ENCODE measurements at places on chromosomes 5 and 9.

- no peak for DNase-seq
These were observed 196.7 kb downstream of the TENT4A start for GRCh38 chr5:6909901-6910300.

GRCh38 chr9:136902259-136902821 is 16.0 kb downstream of the TRAF2 start:
- no peak for DNase-seq

DNA sequence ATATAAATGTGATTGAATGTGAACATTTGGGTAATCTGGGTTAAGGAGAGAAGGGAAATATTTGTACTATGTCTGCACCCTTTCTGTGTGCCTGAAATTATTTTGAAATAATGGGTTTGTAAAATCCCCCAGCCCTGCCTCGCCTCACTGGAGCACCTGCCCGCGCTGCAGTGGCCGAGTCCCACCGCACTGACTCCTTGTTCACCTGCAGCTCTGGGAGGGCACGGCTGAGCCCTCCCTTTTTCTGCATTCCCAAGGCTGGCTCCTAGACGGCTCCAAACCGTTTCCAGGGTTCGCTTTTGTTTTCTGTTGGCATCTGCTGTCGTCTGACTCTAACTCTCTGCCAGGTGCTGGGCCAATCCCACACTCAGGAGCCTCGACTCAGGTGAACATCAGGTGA is 17.6 kb upstream of the PPP1R26 start:
- DNase-seq: no peak

DNA sequence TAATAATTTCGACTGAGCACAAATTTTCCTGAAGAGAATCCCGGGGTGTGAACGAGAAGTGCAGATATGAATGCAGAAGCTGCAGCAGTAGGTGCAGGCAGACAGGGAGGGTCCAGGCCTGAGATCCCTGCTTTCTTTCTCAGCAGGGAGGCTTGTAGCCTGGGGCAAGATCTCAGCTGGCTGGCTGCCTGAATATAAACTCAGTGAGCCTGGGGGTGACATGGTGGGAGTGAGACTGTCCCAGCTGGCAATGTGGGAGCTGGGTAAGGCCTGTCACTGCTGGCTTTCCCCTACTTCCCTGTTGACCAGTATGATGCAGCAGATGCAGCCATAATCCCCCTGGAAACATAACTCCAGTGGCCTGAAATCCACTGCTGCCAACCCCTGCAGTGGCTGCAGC is 325.2 kb downstream of the CETN3 start:
- no peak for DNase-seq

GRCh38 chr5:171387970-171388815 is 544 bp downstream of the NPM1 start:
- DNase-seq: peak; percentile 61

DNA sequence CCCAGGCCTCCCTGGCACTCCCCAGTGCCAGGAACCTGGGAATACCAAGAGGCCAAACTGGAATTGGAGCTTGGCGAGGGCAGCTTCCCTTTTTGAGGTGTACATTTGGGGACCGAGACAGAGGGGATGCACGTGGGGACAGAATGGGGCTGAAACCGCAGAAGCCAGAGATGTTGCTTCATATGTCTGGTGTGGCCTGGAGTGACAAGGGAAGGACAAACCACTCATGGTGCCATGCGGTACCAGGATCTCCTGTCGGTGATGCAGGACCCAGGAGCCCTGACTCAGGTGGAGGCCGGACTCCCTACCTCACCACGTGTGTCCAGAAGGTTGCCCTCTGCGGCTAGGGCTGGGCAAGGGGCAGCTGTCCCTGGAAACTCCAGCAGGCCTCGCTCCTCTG is 4.0 kb upstream of the CSF2 start:
- no peak for DNase-seq

DNA sequence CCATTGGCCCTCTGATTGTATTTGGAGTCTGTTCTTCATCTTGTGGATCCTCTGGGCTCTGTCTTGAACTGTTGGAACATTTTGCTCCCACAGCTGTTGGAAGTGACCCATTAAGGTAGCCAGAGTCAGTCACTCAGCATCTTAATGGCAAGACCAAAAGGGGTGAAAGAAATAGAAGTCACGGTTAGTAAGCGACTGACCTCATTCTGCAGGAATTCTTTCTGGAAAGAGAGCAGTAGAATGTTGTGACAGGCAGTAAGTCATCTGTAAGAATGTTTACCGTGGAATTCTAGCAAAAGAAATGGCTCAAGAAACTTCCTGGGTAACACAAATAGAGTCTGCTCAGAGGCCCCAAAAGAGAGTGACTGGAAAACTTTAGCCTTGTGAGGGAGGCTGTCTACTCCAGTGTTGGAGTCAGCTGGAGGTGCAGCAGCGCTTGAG is 28.6 kb upstream of the TNC start:
- peak; percentile 45 for DNase-seq

DNA sequence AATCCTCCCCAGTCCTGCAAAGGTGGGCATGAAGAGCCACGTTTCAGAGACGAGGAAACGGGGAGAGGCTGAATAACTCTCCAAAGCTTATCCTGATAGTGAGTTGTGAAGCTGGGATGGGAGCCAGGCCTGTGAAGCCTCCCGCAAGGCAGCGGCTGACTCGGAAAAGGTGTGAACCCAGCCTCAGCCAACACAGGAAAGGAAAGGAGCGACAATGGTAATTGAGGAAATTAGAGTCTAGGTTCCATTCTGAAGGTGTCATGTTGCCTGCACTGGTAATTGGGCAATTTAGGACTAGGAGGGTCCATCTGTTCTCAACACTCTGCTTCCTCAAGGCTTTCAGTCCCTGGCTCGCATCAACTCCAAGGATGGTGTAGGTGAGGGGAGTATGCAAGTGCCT is 83.4 kb downstream of the LIFR start:
- no peak for DNase-seq

- no peak for DNase-seq
These were observed 175.1 kb downstream of the CCDC192 start for GRCh38 chr5:127878174-127878750.

DNA sequence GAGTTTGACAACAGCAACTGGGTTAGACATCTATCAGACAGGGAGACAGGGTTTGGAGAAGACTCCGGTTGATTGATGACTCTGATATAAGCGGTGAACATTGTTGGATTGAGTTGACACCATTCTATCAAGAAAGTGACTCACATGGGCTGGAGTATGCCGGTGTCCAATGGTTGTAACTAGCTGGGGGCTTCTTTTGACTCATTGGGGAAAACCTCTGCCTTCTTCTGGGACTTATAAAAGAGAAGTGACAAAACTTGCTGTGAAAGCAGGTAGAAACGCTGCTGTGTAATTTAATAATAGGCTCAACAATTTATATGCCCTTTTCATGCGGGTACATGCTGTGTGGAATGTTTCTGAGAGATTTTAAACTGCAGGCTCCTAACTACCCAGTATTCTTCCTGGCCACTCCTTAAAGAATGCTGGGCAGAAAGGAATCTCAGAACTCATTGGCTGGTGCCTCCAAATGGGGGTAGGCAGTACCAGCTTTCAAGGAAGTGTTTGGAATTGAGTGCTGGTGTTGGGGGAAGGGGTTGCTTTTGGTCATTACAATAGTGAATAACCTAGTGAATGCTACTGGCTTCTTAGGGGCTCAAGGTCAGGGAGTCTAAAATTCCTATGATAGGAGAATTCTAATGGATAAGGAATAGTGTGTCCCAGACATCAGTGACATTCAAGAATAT is 43.9 kb downstream of the FYB1 start:
- DNase-seq: no peak

- no peak for DNase-seq
These were observed 80.7 kb downstream of the LMX1B start for GRCh38 chr9:126694206-126695081.

DNA sequence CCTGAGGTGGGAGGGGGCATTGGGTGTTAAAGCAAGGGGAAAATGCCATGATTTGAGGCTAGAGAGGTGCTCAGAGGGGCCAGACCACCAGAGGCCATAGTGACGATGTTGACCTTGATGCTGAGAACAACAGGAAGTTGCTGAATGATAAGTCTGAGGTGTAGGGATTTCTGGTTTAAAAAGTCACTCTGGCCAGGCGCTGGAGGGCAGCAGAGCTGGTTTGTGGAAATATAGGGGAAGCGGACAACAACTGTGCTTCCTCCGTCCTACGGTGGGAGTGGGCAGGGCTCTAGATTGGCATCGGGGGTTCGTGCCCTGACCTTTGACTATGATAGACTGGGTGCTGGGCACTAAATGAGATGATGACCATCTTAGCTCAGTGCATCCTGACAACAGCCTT is 44.7 kb downstream of the STOM start:
- DNase-seq: no peak

DNA sequence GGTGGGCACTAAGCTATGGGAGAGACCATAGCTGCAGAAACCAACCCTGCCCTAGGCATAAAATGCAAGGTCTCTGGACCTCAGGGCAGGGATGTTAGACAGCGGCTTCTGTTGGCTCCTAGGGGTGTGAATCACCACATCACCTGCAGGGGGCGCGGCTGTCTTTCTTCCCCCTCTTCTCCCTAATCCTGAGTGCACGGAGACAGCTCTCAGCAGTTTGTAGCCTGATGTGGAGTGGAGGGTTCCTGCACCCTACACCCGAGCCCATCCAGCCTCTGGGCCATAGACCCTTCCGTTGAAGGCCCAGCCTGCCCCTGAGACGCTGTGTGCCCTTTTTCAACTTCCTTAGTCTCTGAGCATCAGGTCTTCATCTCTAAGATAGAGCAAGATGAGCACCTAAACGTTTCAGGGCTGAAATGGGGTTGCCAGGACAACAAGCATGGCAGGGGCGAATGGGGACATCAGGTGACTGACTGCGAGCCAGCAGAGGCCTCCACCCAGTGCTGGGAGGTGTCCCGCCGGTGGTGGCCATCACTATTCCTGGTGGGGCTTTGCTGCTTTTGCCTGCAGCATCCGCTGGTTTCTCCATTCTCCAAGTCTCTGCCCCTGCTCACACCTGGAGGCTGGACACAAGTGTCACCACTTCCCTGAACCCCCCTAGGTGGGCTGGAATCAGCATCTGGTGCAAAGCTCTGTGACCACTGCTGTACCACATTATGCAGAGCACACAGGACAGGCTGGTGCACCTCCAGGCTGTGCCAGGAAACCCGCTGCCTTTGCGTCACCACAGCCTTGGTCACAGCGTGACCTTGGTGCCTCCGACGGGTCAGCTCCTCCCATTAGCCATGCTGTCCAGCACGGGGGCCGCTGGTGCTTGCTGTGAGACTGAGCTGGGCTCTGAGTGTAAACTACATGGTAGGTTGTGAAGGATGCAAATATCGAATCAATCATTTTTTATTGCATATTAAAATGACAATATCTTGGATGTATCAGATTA is 2.5 kb upstream of the SEC16A start:
- DNase-seq: peak; percentile 63

GRCh38 chr5:107840592-107840991 is 169.9 kb upstream of the EFNA5 start:
- DNase-seq: no peak

- DNase-seq: no peak
These were observed 15.5 kb upstream of the PAIP1 start for GRCh38 chr5:43572357-43572756.

DNA sequence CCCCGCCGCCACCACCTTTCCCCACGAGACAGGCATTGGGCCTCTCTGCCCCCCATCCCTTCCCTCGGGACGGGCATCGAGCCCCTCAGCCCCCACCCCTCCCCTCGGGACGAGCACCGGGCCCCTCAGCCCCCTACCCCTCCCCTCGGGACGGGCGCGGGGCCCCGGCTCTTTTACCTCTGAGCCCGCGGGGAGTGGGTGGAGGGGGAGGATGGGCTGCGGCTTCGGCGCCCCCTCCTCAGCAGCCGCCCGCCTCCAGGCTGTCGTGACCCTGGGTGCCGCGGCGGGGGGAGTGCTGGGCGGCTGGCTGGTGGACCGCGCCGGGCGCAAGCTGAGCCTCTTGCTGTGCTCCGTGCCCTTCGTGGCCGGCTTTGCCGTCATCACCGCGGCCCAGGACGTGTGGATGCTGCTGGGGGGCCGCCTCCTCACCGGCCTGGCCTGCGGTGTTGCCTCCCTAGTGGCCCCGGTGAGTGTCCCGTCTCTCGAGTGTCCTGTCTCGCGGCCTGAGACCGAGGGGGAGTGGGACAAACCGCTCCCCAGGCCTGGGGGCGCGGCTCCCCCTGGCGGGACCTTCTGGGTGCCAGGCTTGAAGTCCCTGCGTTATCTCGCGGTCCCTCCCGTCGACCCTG is 791 bp downstream of the SLC2A8 start:
- DNase-seq: no peak

DNA sequence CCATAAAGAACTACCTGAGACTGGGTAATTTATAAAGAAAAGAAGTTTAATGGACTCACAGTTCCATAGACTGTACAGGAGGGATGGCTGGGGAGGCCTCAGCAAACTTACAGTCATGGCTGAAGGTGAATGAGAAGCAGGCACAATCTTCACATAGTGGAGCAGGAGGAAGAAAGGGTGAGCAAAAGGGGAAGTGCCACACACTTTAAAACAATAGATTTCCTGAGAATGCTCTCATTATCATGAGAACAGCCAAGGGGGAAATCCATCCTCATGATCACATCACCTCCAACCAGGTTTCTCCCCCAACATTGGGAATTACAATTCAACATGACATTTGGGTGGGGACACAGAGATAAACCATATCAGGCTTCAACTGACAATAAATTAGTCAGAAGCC is 664.9 kb downstream of the TAF11L14 start:
- DNase-seq: no peak

DNA sequence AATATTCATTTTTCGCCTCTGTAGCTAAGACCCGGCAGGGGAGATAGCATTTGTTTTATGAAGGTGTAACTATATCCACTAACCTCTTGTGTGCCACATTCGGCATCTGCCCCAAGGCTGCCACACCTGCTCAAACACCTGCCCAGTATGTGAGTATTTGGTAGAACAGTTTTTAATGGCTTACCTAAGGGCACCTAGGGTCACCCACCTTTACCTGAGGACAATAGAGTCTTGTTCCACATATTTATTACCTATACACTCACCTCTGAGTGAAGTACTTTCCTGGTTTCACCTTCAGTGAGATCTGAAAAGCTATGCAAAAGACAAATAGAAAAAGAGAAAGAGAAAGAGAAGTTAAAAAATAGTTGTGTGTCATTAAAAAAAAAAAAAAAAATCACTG is 68.0 kb upstream of the PIP5K1B start:
- DNase-seq: no peak

- DNase-seq: no peak
These were observed 21.8 kb upstream of the FKTN start for GRCh38 chr9:105535920-105536668.

GRCh38 chr9:126146254-126147145 is 180.1 kb upstream of the MVB12B start:
- DNase-seq: no peak

Measured in right renal cortex interstitium (tissue), 3 donors.